SJSA1 (cell line): ENCODE measurements at places on chromosomes 12 and 14. TPM values are rescaled to one million over a fixed set of nuclear protein-coding genes. Genes with fewer than 3 reads are reported as not detected.
A peak's percentile ranks its signal among the peaks of the same experiment; 100 is the strongest.

The LUM gene
- 505 and 812 TPM in 2 replicates for total RNA-seq

DNA sequence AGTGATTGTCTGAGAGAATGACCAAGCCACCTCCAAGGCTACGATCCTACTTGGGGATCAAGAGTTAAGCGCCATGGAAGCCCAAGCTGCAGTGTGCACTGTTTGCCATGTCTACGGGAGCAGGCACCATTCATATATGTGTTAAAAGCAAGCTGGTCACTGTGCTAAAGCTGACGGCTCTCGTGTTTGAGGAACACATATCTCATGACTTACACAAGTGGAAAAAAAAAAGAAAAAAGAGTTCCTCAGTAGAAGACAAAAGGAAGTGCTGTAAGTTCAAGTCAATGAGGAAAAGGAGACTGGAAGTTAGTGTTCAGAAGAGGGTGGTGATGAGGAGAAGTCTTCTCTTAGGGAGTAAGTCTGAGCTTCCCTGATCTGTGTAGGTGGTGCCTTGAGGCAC is 4.9 kb upstream of the PTCSC3 start:
- no peak overlapping the region for H3K4me3 ChIP-seq
- H3K36me3 ChIP-seq: no peaks in the 10 kb centered on the region
- H3K27ac ChIP-seq: no peak overlapping the region
- H3K27me3 ChIP-seq: no peaks in the 10 kb centered on the region

- H3K4me1 ChIP-seq: no peaks in the 10 kb centered on the region
- no peaks in the 10 kb centered on the region for H3K27me3 ChIP-seq
- H3K27ac ChIP-seq: no peak overlapping the region
- no peak for DNase-seq
Measured at GRCh38 chr12:96361074-96361473, 39.2 kb downstream of the CDK17 start.

The SLC5A8 gene
- not detected in 2 replicates for total RNA-seq

- H3K4me3 ChIP-seq: no peak overlapping the region
- peaks cover 2% of the 10 kb centered on the region for H3K27me3 ChIP-seq
- no peaks in the 10 kb centered on the region for H3K36me3 ChIP-seq
- H3K27ac ChIP-seq: no peak overlapping the region
- peaks cover 25% of the 10 kb centered on the region for H3K4me1 ChIP-seq
Measured at GRCh38 chr12:100797786-100798185, 3.2 kb downstream of the ANO4 start.

DNA sequence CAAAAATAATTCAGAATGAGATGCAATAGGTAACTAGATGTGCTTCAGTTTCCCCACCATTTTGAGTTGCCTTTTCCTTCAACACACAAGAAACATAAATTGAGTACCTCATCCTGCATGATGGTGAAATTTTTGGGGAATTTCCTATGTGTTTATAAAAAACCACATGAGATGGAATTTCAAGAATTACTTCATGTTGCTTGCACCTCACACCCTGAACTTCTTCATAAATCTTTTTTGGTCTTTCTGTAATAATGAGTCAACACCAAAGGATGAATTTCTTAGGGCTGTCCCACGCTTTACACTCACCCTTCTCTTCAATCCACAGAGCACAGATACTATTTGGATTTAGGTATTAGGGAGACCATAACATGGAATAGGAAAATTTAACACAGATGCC is 22.6 kb upstream of the LUM start:
- no peaks in the 10 kb centered on the region for H3K27me3 ChIP-seq
- peak overlapping the region; percentile 52 for H3K27ac ChIP-seq
- H3K36me3 ChIP-seq: no peaks in the 10 kb centered on the region
- H3K4me3 ChIP-seq: no peak overlapping the region
- peak; percentile 47 for DNase-seq

The KRT7 gene
- 2.1 and 16.1 TPM in 2 replicates for total RNA-seq

The CDKN3 gene
- 152 and 162 TPM in 2 replicates for total RNA-seq

- H3K4me3 ChIP-seq: no peak overlapping the region
- no peaks in the 10 kb centered on the region for H3K36me3 ChIP-seq
- no peaks in the 10 kb centered on the region for H3K27me3 ChIP-seq
- H3K27ac ChIP-seq: peak overlapping the region; percentile 62
- H3K4me1 ChIP-seq: peaks cover 19% of the 10 kb centered on the region
- no peak for DNase-seq
Measured at GRCh38 chr14:67986131-67986841, 166.7 kb downstream of the RAD51B start.

The SRRM4 gene
- total RNA-seq: not detected in 2 replicates

DNA sequence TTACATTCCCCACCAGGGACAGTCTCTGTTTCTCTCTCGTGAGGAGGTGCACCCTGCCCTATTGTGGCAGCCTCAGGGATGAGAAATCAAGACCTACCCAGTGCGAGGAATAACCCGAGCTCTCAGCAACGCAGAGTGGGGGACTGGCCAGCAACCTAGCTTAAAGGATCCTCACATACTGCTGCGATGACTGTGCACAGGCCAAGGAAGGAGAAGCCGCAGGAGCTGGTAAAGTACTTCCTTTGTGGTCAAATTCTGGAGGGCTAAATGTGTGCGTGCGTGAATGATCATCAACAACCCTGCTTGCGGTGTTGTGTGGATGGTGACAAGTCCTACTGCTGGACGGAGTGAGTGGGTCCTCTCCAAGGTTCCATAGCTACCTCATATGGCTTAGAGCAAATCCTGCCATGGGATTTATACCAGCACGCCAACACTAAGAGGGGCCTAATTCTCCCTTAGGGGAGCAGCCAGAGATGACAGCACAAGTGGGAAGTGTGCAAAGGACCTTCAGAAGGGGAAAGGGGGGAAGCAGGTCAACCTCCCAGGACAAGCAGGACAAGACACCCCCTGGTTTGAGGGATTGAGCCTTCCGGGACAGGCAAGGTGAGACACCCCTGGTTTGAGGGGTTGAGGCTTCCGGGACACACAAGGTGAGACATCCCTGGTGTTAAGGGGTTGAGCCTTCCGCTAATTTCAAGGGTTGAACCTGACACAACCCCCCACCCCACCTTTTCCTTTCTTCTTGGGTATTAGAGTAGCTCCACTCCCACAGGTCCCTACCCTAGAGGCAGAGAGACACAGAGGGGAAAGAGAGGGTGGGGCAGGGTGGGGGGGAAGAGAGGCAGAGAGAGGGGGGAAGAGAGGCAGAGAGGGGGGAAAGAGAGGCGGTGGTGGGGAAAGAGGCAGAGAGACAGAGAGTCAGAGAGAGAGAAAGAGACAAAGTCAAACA is 58.8 kb upstream of the AP4S1 start:
- peak; percentile 80 for DNase-seq
- no peaks in the 10 kb centered on the region for H3K27me3 ChIP-seq
- H3K27ac ChIP-seq: peak overlapping the region; percentile 58
